CD4-positive, alpha-beta T cell treated with Interleukin-21 for 1 hour (primary cell): ENCODE measurements at places on chromosomes 7 and 10.

GRCh38 chr10:58014436-58014835 lies 253.3 kb downstream of the IPMK start:
- no peak for DNase-seq

GRCh38 chr10:52078397-52078937 lies 235.6 kb upstream of the DKK1 start:
- no peak for DNase-seq

GRCh38 chr10:86192147-86192546 lies 174.4 kb downstream of the GRID1 start:
- DNase-seq = no peak

DNA sequence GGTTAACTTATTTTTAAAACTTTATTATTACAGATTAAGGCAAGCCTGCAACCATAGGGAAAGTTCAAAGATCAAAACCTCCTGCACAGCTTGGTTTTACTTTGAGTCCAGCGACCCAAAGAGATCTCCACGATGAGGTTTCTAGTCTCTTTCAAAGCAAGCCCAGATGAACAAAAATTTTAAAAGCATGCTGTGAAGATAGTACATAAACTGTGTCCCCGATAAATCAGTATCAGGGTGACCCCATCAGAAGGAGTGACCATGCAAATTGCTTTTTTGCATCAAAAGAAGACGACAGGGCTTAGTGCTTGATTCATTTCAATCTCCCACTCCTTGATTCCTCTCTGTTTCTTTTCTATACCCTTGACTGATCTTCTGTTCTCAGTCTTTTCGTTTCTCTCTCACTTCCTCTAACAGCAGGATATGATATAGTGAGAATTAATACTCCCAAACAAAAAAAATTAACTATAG lies 16.0 kb upstream of the DNTT start:
- no peak for DNase-seq

DNA sequence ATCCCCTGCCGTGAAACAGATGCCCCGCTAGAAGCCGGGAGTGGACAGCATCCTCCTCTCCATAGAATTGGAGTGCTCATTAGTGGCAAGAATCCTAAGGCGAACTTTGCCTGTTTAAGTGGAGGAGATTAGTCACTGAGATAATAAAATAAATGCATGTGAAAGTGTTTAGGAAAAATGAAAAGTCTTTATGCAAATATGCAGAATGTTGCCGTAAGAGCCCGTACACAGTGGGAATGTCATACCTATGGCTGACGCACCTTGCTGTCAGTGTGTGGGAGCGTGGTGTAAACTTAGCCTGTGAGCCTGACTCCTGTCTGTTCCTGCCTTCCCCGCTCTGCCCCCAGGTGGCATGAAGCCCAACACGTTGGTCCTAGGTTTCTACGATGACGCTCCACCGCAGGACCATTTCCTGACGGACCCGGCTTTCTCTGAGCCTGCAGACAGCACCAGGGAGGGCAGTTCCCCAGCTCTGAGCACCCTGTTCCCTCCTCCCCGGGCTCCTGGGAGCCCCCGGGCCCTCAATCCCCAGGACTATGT lies 1.7 kb upstream of the TRIP6 start:
- DNase-seq = no peak
